Cardiac fibroblast (primary cell): ENCODE measurements at places on chromosomes 3 and 15.

DNA sequence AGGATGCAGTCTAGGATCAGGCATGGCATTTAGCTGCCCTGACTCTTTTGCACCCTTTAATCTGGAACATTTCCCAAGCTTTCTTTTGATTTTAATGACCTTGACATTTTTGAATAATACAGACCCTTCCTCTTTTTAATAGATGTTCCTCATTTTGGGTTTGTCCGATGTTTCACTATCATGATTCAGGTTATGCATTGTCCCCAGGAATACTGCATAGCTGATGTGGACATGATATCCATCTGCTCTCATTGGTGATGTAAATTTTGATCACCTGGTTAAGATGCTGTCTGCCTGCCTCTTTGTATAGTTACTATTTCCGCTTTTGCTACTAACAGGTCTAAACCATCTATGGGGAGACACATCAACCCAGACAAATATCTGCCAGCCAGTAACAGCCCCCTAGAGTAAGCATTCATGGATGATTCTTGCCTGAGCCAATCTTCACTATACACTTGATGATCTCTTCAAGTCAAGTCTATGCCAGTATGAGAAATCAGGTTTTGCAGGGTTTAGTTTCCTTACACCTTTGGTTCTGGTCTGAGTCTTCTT lies 50.6 kb upstream of the ULK4 start:
- no peak for DNase-seq

DNA sequence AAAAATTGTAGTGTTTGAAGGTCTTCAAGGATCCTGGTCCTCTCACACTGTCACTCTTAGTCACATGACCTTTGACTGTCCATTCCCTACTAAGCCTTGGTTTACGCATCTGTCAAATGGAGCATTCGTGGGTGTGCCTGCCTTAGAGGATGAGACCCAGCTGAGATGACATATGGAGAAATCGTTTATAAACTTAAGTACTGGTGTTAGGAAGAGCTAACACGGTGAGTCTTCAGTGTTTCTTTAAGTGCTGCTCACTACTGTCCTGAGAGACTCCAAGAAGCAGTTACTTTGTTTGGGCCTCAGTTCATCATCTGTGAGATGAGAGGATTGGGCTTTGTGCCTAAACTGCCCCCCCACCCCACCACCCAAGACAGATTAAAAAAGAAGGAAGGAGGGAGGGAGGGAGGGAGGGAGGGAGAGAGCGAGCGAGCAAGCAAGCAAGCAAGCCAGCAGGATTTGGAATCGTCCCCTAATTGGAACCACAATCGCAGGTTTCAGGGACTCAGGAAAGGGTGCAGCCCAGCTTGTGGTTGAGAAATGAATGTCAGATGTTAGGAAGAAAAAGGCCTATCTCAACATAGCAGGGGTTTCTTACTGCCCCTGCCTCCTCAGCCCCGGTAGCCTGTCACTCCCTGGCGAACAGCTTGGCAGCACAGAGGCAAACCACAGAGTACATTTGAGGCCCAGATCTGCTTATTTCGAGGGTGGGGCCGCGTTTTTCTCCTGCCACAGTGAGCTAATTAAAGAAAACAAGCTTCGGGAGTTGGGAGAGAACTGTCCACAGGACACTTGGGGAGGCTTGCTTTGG lies 32.7 kb downstream of the SMAD3 start:
- peak; percentile 93 for DNase-seq

- DNase-seq, result peak; percentile 57
Observed at GRCh38 chr15:64503197-64503596, 42.8 kb downstream of the ZNF609 start.

DNA sequence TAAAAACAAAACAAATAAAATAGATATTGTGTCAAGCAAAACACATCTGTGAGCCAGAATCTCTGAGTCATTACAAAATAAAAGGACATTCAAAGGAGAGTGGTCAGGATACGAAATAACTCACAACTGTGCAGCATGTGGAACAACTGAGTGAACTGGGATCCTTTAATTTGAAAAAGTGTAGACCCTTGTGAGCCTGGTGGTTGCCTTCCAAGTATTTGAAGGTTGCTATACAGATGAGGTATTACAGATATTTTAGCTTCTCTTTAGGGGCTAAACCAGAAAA lies 26.7 kb downstream of the KCNMB2 start:
- peak; percentile 35 for DNase-seq

DNA sequence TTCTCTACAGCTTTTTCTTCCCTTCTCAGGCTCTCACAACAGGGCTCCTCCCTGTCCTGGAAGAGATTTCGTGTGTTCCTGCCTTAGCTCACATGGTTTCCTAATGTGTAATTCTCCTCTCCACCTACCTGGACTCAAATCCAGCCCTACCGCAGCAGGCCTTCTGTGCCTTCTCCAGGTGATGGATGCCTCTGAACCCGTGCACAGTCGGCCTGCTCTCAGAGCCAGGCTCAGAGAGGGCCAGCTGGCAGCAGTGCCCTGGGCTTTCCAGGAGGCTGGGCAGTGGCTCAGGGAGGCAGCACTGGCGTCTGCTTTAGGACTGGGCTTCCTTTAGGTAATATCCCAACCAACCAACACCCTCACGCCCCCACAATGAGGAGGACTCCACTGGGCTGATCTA lies 123.2 kb upstream of the TMC3 start:
- no peak for DNase-seq

DNA sequence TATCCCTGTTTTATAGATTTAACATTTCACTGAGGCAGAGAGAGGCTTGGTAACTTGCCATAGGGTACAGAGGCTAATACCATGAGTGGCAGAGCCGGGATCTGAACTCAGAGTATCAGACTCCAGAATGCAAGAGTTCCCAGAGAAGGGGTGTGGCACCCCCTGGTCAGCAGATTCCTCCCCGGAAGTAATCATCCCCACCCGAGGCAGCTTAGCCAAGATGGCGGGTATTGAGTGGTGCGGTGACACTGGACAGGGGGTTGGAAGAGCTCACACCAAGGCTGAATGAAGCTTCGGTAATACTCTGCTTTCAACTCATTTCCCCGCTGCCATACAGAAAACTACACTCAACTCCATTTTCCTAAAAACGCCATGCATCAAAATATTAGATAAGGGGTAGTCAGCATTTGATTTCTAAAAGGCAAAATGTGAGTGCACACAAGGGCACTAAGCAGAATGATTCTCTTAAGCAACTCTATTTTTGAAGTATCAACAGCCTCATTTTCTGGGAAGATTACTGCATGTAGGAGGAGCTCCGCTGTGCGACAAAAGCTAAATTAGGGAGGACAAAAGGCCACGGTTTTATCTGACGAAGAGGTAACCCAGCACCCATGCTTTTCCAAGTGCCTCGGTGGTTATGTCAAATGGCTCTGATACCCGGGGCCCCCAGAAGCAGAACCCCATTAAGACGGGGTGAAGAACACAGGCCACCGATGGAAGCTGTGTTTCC lies 166.7 kb downstream of the NUP210 start:
- DNase-seq, result no peak

DNA sequence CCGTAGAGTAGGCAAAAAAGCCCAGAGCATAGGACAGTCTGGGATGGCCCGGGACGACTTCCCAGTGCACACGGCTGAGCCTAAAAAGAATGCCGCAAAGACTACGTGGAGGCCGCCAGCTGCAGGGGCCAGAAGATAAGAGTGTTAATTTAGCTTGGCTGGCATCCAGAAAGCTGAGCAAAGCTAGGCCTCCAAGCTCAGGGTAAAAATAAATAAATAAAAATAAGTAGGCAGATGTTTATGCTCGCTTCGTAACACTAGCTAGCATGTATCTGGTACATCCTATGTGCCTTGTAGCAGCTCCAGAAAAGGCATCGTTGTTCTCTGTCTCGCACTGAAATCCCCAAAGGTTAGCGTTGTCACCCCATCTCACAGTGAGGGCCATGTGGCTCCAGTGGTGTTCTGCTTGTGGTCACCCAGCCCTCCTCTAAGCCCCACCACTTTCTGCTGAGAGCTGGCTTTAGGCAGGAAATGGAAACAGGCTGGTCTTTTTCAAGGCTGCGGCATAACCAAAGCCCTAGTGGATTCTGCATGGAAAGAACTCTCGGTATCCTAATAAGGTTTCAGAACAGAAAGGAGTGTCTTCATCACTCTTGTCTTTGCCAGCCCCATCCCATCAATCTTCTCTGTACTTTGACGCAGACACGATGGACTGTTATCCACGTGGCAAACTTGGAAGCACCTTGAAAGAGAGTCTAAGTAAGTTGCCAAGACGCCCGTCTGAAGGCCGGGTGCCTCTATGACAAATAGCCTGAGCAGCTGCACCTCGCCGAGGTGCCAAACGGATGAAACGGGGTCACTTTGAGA lies 58.1 kb upstream of the MEF2A start:
- peak; percentile 93 for DNase-seq

DNA sequence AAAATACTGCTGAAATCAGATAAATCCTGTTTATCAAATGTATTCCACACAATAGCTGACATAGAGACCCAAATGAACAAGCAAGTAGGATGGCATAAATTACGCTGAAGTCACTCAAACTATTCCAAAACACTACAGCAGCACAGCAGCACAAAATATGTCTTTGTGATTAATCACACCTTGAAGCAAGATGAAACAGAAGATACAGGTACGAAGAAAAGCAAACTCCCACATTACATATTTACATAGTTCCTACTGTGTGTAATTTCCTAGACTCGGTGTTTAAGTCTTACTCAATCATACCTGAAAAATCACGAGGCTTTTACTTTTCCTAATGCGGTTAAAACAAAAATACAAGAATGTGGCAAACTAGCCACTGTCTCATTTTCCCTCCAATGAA lies 38.3 kb downstream of the CHSY1 start:
- no peak for DNase-seq

DNA sequence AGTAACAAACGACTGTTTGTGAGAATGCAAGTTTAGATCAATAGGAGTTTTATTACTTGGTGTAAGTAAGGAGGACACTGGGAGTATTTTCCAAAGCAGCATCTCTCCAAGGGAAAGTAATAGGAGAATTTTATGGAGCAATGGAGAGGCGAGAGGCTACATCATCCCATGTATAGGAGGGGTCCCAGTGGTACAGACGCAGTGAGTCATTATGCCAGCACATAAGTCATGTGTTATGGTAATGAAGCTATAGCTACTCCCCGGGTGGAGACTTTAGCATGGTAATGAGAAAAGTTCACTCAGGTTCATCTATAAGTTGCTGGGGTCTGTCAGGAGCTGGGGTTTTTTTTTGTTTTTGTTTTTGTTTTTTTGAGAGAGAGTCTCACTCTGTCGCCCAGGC lies 29.5 kb upstream of the ZNF445 start:
- DNase-seq, result no peak
